ENCODE measurements at places on chromosomes 12 and 14. TPM values are rescaled to one million over a fixed set of nuclear protein-coding genes. Genes with fewer than 3 reads are reported as not detected.

SLC10A1 gene
- polyA plus RNA-seq, result not detected

ALG10 gene
- polyA plus RNA-seq, result 1.6 TPM

- peaks cover 18% of the 10 kb centered on the region for H3K4me1 ChIP-seq
- no peaks in the 10 kb centered on the region for H3K27me3 ChIP-seq
- peak; percentile 71 for DNase-seq
- no peak overlapping the region for H3K4me3 ChIP-seq
Measured at GRCh38 chr12:72747111-72747849, 475.1 kb downstream of the TRHDE start.

DNA sequence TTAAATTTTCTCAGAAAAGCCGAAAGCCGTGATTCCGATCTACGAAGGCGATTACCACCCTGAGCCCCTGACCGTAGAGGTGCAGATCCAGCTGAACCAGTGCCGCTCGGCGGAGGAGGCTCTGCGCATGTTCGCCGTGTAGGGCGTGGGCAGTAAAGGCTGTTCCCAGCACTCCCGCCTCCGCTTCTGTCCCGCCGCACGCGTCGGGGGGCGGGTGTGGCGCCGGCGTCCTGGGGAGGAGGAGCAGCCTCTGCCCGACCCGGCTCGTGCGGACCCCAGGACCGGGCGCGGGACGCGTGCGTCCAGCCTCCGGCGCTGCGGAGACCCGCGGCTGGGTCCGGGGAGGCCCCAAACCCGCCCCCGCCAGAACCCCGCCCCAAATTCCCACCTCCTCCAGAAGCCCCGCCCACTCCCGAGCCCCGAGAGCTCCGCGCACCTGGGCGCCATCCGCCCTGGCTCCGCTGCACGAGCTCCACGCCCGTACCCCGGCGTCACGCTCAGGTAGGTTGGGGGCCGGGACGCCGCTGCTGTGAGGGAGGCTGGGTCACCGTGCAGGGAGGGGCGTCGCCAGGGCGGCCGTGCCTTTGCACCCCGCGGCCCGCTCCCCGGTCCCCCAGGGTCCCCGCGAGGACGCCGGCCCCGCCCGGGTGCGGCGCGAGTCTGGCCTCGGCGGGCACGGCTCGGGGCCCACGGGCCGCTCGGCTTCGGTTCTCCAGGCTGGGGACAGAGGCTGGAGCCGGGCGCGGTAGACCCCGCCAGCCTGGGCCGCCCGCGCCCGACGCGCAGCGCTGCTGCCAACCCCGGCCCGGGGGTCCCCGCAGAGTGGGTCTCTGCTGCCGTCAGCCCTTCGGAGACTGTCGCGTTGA lies at the start of gene B3GNT4:
TSS of gene B3GNT4 (plus strand) at position 409 of the 866 bp plus-strand sequence. CDS start 910 bp downstream, outside the sequence.
- H3K27me3 ChIP-seq, result peaks cover 23% of the 10 kb centered on the region
- H3K4me1 ChIP-seq, result peaks cover 12% of the 10 kb centered on the region
- H3K4me3 ChIP-seq, result peak within 1 kb of the TSS; percentile 37
- no peak for DNase-seq
- peaks cover 18% of the 10 kb centered on the region for H3K36me3 ChIP-seq

- H3K36me3 ChIP-seq, result no peaks in the 10 kb centered on the region
- H3K27ac ChIP-seq, result peak overlapping the region; percentile 80
- H3K4me3 ChIP-seq, result no peak overlapping the region
- H3K27me3 ChIP-seq, result no peaks in the 10 kb centered on the region
- H3K4me1 ChIP-seq, result peaks cover 87% of the 10 kb centered on the region
Measured at GRCh38 chr14:103382376-103382775, 2.8 kb upstream of the MARK3 start.

DNA sequence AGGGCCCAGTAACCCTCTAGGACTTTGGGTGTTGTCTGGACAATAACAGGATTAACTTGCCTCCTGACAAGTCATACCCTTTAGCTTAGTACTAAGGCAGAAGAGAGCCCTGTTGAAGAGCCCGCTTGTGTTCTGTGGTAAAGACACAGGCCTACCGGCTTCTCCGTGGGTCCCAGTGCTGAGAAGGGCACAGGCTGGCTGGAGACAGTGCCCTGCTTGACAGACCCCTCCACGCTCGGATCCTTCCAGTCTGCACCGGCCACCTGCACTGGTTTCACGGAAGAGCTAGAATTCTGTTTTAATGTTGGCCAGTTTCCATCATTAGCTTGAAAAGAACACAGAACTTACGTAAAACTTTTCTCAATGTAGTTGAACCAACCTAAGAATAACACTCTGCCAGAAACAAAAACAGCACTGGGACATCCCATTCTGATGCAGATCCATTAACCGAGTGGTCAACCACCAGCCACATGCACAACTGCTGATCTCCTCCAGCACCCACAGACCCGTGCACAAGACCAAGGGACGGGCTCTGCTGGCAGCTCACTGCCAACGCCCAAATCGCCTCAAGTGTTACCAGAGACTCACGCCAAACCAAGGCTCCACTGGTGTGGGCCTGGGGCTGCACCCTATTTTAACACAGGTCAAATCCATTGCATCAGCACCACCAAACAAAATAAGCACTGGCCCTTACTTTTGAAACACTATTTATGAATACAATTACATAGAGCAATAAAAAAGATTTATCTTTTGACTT lies 27.1 kb downstream of the ZFYVE21 start:
- DNase-seq, result no peak
- H3K27me3 ChIP-seq, result no peaks in the 10 kb centered on the region
- no peak overlapping the region for H3K27ac ChIP-seq
- no peaks in the 10 kb centered on the region for H3K4me1 ChIP-seq
- H3K36me3 ChIP-seq, result no peaks in the 10 kb centered on the region

GRCh38 chr12:49092086-49092815 lies 2.4 kb downstream of the DHH start:
- no peak overlapping the region for H3K27ac ChIP-seq
- no peak for DNase-seq
- peaks cover 72% of the 10 kb centered on the region for H3K27me3 ChIP-seq
- H3K36me3 ChIP-seq, result peaks cover 19% of the 10 kb centered on the region
- no peak overlapping the region for H3K4me3 ChIP-seq
